Posterior vena cava (tissue), 2 donors: ENCODE measurements at places on chromosomes 6 and 20. TPM values are rescaled to one million over a fixed set of nuclear protein-coding genes. Genes with fewer than 3 reads are reported as not detected.

Gene CLPSL1
- total RNA-seq, result not detected

DNA sequence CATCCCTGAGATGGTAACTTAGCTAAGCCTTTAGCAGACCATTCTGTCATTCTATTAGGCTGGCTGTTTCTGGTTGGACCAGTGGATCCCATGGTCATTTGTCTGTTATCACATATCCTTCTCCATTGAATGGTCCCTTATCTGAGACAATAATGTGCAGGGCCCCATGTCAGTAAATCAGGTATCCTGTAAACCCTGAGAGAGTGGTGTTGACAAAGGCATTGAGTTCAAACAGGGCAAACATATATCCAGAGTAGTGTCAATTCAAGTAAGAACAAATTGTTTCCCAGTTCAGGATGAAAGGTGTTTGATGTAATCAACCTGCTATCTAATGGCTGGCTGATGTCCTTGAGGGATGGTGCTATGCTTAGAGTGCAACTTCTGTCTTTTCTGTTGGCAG is 126.2 kb downstream of the LINC00237 start:
- no peak for DNase-seq

GRCh38 chr20:5949943-5950270 is 426 bp downstream of the TRMT6 start:
- no peak for DNase-seq

DNA sequence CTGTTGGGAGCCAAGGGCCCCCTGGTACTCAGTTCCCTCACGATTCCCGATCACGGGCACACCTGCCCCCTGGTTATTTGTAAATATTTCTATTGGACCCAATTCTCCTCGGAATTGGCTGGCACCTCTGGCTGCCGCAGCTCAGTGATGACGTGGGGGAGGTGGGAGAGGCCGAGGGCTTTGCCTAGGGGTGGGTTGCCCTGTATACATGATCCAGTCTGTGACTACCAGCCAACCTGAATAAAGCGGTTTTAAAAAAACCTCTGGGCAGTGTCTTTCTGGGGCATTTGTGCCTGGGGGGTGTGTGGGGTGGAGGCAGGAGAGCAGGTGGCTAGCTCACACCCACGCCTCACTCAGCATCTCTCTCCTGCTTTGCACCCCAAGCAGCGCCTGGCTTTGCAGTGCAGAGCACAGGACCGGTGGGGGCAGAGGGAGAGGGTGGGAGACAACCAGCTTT is 42.2 kb downstream of the VSTM2L start:
- no peak for DNase-seq

Gene ABT1
- total RNA-seq, result 11.5 TPM

- no peak for DNase-seq
Observed at GRCh38 chr6:28311139-28311823, 24.7 kb downstream of the ZSCAN31 start.

- no peak for DNase-seq
Observed at GRCh38 chr6:134331256-134331655, 13.3 kb upstream of the SGK1 start.

Gene SLPI
- total RNA-seq, result 14.6 TPM
